ENCODE measurements at places on chromosomes 6 and 20.

- no peak for DNase-seq
Observed at GRCh38 chr6:136499370-136499769, 50.9 kb downstream of the MAP7 start.

DNA sequence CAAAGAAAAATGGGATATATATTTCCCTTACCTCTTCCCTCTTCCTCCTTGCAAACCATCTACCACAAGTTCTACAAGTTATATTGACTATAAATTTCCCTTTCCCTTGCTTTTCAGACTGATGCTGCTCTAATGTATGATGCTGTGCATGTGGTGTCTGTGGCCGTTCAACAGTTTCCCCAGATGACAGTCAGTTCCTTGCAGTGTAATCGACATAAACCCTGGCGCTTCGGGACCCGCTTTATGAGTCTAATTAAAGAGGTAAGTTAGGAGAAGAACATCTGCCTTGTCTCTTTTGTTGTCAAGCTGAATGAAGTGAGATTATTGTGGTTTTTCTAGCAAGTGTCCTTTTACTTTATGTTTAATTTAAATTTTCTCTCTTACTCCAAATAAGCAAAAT lies 406.0 kb downstream of the GRIK2 start:
- no peak for DNase-seq

- no peak for DNase-seq
Observed at GRCh38 chr20:42102000-42102399, 483.8 kb upstream of the CHD6 start.

- DNase-seq: no peak
Observed at GRCh38 chr6:140276133-140276532, 901.7 kb upstream of the CITED2 start.

DNA sequence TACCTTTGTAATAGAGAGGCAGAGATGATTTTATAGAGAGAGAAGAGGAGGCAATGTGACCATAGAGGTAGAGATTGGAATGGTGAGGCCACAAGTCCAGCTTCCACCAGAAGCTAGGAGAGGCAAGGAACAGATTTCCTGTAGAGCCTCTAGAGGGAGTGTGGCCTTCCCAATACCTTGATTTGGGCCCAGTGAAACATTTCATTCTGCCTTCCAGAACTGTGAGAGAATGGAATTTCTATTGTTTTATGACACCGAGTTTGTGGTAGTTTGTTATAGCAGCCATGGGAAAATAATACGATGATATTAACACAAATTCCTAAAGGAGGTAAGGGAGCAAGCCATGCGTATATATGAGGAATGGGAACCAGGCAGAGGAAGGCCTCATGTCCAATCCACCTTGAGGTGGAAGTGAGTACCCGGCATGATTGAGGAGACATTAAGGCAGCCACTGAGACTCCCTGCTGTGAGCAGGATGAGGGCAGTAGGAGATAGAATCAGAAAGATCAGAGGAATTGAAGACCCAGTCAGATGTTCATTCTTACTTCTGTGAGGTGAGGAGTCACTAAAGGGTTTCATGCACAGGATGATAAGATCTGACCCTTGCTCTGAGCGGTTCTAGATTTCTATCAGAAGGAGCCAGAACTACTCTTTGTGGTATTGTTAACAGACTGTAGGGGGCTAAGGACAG lies 636.3 kb upstream of the IMPG1 start:
- DNase-seq: no peak

- no peak for DNase-seq
Observed at GRCh38 chr6:140604786-140605185, 1230.3 kb upstream of the CITED2 start.

Measured in naive thymus-derived CD8-positive, alpha-beta T cell (primary cell).